Brain (organoid and tissue), 16 donors: ENCODE measurements at places on chromosomes 1 and 21. TPM values are rescaled to one million over a fixed set of nuclear protein-coding genes. Genes with fewer than 3 reads are reported as not detected.

The RASAL2 gene
- polyA plus RNA-seq, result 4.0 TPM

The C1orf94 gene
- 3.4 TPM for polyA plus RNA-seq

The PRAMEF27 gene
- polyA plus RNA-seq, result not detected

The PCNX2 gene
- polyA plus RNA-seq, result 20.0 TPM

The CHODL gene
- 0.64 TPM for polyA plus RNA-seq

The ADAMTS1 gene
- polyA plus RNA-seq, result 21.6 TPM

The SH2D5 gene
- polyA plus RNA-seq, result 14.3 TPM

The RNF223 gene
- polyA plus RNA-seq, result not detected

The RGS1 gene
- 2.5 TPM for polyA plus RNA-seq

The MYOC gene
- not detected for polyA plus RNA-seq

The IGFN1 gene
- polyA plus RNA-seq, result 0.03 TPM

The ZBTB8A gene
- 6.8 TPM for polyA plus RNA-seq

The GBP7 gene
- polyA plus RNA-seq, result not detected

The KRTAP12-2 gene
- not detected for polyA plus RNA-seq

The DMBX1 gene
- not detected for polyA plus RNA-seq

The APP gene
- polyA plus RNA-seq, result 1,114 TPM

The SRSF11 gene
- polyA plus RNA-seq, result 42.8 TPM

The C1orf87 gene
- not detected for polyA plus RNA-seq

The GBP6 gene
- polyA plus RNA-seq, result not detected

The TMEM269 gene
- polyA plus RNA-seq, result not detected

The B3GALNT2 gene
- 4.9 TPM for polyA plus RNA-seq
